ENCODE measurements at places on chromosomes 2 and 18.

DNA sequence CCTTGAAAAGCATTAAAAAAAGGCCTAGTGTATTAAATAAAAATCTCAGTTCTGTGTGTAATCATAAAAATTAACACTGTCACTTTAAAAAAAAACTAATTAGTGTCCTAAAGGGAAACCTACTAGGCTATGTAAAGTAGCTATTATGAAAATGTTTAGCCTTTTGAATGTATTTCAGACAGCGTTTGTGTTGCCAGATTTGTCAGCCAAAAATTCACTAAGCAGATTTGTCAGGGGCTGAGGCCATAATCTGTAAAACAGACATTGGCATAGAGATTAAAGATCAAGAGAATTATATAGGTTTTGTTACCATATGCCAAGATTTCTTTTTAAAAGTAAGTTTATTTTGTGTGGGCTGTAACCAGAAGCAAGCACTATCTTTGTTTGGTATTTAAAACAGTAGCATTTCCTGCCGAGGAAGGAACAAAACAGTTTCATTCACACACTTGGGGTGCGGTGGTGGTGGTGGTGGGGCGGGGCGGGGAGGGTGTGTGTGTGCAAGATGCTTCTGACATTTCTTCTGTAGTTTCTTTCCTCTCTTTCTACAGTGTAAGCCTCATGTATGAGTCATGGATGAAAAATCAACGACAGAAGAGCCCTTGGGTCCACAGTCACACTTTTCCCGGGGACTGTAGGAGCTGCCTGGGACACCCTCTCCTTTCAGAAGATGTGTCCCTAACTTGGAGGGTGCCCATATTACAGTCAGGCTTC lies 328.5 kb upstream of the FANCL start:
- no peak for DNase-seq

GRCh38 chr2:220575963-220576362 lies 948.5 kb downstream of the SLC4A3 start:
- no peak for DNase-seq

GRCh38 chr2:127630096-127630863 lies 15.7 kb upstream of the GPR17 start:
- no peak for DNase-seq

DNA sequence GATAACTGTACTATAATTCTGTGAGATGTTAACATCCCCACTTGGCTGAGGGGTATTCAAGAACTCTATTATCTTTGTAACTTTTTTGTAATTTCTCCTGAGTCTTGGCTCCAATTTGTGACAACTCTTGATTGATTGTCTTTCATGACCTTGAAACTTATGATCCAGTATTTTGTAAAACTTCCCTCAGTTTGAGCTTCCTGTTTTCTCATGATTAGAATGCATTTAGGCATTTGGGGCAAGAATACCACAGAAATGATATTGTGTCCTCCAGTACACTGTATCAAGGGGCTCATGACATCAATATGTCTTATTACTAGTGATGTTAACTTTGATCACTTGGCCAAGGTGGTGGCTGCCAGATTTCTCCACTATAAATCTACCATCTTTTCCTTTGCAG lies 37.4 kb downstream of the PNO1 start:
- DNase-seq, result no peak

- DNase-seq, result no peak
Observed at GRCh38 chr2:169438466-169439072, 40.7 kb upstream of the BBS5 start.

GRCh38 chr18:76384861-76385680 lies 110.0 kb downstream of the ZNF516 start:
- no peak for DNase-seq

DNA sequence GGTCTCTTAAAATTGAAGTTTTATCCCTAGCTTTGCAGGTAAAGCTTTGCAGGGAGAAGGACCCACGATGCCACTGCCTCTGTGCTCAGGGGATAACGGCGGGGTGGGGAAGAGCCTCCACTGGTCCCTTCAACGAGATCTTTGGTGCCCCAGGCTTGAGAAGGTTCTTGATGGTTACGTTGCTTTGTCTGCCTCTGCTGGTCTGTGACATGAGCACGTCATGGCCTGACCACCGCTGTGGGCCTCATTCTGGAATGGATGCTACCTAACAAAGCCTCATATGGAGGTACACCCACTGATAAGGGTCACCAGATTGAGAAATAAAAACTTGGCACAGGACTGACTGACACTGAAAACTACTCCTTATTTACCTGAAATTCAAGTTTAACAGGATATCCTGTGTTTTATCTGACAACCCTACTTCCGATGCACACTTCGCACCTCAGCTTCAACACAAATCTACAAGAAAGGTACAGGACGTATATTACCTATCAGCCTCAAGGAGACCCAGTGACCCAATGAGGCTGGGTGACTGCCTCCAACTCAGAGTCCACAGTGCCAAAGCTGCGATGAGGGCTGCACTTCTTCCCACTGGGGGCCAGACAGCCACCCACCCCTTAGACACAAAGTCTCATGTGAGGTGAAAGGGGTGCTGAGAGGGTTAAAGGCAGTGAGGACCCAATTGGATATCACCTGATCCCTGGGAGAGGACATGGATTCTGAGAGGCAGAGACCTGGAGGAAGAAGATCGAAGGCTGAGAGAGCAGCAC lies 64.9 kb downstream of the EIPR1 start:
- DNase-seq, result no peak

GRCh38 chr2:242085941-242086621 lies 216.6 kb downstream of the RTP5 start:
- DNase-seq, result no peak

DNA sequence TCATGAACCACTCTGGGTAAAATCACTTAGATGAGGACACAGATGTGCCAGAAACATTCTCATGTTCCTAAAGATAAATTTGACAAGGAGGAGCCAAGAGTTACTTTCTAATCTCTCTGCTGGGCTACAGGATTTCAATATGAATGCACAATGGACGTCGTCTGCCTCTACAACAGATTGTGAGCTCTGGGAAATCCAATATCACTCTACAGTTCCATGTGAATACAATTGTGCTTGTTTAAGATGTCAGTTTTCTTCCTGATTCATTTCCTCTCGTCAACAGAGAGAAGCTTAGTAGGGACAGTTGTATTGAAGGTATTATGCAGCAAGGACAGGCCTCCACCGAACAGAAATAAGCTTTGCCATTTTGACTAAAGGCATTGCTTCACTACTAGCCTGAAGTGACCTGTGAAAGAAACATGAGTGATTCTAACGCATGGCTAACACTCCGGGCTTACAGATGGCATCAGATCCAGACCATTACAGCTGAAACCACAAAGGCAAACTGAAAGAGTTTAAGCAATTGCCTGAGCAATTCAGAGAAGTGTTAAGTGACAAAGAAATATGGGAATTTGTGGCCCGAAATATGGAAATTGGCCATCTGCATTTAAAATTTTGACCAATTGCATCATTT lies 1591.5 kb downstream of the LRP1B start:
- DNase-seq, result no peak

GRCh38 chr2:46284260-46284659 lies 12.9 kb upstream of the EPAS1 start:
- DNase-seq, result no peak

DNA sequence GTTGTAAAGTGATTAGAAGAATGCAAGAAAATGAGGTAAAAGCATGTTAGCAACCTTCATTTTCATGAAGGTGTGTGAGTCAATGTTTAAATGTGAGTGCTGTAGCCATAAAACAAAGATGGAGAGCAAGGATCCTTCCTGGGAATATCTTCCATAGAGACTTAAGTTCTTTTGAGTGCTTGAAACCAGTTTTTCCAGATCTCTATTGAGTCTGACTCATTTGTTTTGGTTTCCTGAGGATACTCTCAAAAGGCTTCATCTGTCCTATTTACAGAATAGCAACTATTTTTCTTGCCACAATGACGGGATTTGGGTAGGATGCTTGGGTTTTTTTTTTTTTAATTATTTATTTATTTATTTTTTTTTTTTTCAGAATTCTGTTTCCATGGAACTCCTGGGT lies 45.9 kb upstream of the ASB1 start:
- DNase-seq, result no peak

All from T-helper 17 cell (primary cell).